Left ventricle myocardium superior (tissue), 1 donor: ENCODE measurements at places on chromosomes 3 and 15. TPM values are rescaled to one million over a fixed set of nuclear protein-coding genes. Genes with fewer than 3 reads are reported as not detected.

DNA sequence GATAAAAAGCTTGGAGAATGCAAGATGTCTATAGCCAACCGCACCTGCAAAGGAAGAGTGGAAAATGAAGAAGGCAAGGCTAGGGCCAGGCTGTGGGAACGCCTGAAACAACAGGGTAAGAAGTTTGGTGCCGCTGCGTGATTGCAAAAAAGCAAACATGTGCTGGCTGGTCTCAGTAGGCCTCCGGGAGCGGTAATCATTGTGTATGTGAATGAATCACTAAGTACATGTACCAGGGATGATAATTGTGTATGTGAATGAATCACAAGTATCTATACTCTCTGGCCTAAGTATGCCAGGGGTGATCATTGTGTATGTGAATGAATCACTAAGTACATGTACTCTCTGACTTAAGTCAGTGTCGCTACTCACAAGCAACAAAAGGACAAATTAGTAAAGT is 40.3 kb upstream of the PARL start:
- no peak for DNase-seq

DNA sequence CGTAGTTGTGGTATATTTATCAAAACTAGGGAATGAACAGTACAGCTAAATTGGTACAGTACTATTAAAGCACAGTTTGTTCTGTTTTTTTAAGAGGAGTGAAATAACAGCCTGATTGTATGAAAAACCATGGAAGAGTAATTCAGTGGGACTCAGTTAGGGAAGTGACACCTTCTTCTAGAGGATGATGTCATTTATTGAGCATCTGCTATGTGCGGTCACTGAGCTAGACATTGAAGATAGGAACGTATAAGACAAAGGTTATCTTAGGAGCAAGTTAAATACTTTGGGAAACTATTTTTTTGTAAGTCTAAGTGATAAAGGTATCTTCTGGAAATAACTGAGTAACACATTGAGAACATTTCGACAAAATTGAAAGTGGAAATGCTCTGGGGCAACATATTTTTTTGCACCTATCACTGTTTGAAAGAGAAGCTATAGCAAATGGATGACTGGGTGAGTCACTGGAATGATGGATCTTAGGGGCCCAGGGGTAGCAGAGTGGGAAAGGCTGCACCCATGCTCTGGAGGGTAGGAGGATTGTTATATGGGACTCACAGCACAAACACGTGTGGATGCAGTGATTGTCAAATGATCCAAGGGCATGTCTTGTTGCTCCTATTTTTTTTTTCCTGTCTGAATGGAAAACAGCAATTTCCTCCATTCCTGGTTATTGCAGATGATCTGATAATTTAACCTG is 43.0 kb downstream of the OXNAD1 start:
- no peak for DNase-seq

DNA sequence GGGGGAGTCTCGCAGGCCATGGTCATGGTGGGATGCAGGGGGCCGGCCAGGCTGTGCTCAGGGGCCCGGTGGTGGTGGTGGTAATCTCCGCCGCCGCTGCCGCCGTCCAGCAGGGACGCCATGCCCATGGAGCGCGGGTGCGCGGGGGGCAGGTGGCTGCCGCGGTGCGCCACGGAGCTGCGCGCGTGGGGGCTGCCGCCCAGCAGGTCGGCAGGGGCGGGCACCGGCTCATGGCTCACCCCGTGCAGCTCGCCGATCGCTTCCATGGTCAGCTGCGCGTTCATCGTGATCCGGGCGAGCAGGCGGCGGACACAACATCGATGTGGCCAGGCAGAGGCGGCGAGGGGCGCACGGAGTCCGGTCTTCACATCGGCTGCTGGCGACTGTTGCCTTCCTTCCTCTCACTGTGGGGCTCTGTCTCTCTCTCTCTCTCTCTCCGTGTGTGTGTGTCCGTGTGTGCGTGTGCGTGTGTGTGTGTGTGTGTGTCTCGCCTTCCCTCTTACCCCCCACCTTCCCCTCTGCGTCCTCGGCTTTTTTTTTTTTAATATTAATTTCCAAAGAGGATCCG is 451 bp downstream of the ONECUT1 start:
- no peak for DNase-seq

GRCh38 chr3:31701286-31701685 is 168.6 kb downstream of the STT3B start:
- no peak for DNase-seq

DNA sequence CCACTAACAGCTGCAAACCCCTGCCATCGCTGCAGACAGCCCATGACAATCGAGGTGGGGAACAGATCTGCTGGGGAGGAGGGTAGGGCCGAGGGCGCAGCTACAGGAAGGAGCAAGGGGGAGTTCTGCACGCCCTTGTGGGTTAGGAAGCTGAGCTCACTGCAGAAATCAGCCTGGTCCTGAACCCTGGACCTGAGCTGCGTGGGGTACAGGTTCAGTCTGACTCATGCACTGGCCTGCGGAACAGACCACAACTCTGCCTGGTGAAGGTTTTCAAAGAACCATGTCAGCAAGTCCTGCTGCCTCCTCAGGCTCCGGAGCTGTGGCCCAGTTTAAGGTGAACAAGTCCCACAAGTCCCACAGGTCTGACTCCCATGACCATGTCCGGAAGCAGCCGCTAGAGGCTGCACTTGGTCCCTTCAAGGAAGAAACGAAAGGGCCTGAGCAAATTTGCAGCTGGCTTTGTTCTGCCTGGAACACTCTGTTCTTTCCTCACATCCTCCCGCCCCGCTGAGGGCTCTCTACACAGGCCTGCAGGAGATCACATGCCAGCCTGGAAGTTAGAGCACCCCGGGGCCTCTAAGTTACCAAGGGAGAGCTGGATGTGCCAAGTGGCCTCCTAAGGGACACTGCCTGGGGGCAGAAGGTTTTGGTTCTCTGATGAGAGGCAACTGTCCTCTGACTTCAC is 49.4 kb upstream of the AKAP13 start:
- DNase-seq: peak; percentile 93

GRCh38 chr3:160450846-160451245 is 1.3 kb upstream of the TRIM59 start:
- no peak for DNase-seq

The TGM4 gene
- not detected for total RNA-seq

DNA sequence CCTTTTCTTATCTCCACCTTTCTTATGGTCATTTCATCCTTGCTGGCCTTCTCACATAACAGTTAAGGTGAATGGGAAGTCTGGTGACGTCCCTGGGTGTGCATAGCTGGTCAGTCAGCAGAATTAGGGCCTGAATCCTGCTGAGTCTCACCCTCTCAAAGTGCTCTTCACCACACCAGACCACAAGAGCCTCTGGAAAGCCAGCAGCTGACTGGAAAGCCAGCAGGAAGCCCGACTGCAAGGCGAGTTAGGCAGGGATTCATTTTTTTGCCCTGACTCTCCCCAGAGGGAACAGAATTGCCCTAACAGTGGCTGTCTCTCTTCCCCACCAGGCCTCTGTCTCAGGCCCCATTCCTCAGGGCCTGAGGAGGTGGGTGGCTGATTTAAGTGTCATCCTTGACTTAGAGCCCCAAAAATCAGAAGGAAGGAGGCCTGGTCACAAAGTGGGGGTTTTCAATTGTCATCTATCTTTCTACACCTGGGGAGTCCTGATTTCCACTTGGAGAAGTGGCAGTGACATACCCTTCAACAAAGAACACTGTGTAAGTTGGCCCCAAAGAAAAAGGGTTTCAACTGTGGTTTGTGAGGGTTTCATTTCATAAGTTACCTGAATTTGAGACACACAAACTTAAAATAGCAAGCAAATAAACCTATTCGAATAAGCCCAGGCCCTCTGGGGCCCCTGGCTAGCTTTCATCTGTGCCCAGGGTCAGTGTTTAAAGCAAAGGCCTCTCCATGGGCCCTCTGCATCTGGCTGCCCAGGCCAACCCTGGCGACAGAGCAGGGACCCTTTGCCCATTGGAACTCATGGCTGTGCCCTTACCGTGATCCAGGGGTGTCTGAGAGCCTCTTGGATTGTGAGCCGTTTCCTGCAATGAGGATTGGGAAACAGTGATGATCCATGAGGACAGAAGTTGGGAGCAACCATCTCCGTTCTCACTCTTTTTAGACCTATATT is 90.5 kb upstream of the HERC1 start:
- DNase-seq: no peak

The FAM174B gene
- 12.6 TPM for total RNA-seq

DNA sequence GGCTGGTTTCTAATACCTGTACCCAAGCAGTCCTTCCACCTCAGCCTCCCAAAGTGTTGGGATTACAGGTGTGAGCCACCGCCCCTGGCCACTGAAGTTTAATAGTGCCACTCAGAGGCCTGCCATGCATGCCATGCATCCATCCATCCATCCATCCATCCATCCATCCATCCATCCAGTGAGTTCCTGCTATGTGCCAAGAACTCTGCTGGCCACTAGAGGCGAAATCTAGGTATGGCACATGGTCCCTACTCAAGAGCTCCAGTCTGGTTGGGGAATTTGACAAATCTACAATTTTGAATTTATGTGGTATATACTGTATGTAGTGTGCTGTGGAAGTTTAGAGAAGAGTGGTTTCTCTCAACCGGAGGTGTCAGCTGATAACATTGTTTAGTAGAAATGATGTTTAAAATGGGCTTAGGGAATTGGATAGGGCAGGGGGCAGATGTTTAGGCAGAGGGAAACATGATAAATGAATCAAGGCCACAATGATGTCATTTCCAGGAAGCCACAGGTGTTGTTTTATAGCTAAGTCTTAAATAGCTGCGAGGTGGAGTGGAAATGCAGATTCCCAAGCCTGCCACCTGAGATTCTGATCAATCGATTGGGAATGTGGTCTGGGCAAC is 384.4 kb upstream of the C2CD4B start:
- DNase-seq: no peak

DNA sequence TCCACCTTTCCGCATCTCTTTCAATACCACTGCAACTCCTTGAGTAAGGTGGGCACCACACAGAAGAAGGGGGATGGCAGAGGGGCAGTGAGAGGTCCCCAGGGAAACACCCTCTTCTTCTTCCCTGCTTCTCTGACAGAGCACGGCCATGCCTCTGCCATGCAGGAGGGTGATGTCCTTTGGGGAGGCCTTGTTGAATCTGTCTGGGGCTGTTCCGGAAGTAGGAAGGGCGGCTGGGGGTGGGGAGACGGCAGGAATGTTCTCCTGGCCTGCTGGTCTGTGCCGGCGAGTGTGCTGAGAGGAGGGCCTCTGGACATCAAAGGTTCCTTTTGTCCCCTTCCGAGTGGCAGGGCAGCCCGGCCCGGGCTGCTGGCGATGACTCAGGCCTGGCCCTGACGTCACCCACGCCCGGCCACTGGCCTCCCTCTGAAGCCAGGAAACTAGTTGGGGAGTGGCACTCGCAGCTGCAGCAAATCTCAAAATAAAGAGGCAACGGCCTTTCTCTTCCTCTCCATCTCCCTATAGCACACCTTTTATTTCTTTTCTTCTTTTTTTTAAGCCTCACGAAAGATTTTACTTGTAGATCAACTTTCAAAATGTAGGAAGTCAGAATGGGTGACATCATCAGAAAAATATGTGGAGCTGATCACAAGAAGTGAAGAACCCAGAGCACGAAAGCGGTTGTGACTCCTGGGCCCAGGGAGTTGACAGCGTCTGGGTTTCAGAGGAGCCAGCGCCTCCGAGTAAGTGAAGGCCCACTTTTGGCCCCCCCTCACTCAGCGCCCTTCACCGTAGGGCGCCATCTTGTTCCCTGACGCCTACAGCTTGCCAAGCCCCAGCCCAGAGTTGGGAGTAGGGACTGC is at the start of gene ZBTB38:
TSS of gene ZBTB38 (plus strand) at position 443 of the 863 bp plus-strand sequence. CDS start 73,885 bp downstream, outside the sequence.
- DNase-seq: peak; percentile 91

- DNase-seq: no peak
Measured at GRCh38 chr15:35376707-35377106, 169.3 kb downstream of the DPH6 start.

DNA sequence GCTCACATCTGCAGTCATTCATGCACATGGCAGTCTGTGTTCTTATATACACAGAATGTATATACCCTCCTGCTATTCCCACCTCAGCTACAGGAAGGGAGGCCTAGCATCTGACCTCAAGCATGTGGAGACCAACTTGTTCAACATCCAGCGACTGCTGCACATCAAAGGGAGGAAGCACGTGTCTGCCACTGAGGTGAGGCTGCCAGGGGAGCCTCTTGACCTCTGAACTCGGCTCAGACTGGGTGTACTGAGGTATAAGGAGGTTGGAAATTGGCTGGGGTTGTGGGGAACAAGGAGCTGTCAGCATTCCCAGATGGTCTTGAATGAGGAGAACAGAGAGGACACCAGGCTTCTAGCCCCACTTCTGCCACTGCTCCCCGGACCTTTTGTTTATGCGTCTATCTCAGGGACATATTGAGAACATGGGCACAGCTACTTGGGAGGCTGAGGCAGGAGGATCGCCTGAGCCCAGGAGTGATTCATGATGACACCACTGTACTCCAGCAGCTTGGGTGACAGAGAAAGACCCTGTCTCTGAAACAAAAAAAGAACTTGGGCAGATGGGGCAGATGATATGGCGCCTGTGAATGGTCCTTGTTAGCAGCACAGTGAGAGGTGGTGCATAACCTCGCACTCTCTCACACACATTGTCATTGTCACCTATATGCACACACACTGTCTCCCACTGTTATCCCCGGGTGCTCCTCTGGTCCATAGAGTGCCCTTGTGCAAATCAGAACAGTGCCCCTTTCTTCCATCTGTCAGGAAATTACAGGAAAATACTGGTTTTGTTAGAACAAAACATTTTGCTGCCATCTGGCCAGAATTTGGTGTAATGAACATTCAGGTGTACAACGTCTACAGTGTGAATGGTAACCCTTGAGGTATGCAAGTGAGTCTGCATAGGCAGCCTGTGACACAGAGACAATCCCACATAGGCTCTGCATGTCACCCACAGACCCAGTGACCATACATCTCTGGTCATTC is 5.4 kb downstream of the VILL start:
- no peak for DNase-seq

The CHRNA7 gene
- total RNA-seq: 0.55 TPM

- DNase-seq: no peak
Measured at GRCh38 chr3:117814975-117815374, 1105.4 kb downstream of the TUSC7 start.

DNA sequence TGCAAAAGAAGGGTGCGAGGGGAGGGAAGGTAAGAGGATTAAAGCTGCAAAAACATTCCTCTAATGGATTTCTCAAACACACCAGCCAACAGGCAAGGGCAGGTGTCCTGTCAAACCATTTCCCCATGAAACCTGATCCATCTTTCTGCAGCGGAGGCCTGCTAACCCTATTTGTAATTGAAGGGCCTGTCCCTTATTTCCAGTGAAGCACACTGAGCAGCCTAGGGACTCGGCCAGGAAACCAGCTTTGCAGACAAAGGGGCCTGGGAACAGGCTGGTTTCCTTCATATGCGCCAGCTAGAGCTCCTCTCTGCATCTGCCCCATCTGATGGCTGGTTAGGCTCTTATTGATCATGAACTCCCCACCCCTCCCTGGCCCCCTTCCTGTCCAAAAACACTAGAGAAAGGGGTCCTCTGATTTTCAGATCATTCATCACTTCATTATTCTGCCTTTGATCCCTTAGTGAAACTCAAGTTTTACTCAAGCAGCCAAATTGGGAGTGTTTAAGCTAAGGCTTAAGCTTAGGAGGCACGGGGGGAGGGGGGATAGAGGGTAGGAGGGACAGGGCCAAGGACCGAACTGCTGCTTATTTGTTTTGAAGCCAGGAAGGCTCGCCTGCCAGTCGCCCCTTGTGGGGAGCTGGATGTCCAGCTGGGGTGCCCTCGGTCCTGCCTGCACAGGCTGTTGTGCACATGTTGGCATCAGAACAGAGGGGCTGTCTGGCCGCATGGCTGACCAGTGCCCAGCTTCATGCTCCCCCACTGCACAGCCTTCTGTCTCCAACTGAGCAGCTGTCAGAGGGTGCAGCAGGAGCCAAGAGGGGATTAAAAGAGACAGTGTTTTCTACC is 53.1 kb downstream of the BOC start:
- no peak for DNase-seq

The REC114 gene
- total RNA-seq: 0.84 TPM

- DNase-seq: no peak
Measured at GRCh38 chr3:70753572-70753971, 441.1 kb upstream of the MDFIC2 start.

GRCh38 chr15:84921121-84921520 is 36.7 kb downstream of the SLC28A1 start:
- no peak for DNase-seq
